Stimulated activated CD8-positive, alpha-beta memory T cell treated with anti-CD3 and anti-CD28 coated beads, Interleukin-4, amount 100 ng/mL, for 1 hour (primary cell): ENCODE measurements at places on chromosomes 7 and 10.

- no peak for DNase-seq
Measured at GRCh38 chr10:94673614-94674321, 9.8 kb upstream of the CYP2C18 start.

GRCh38 chr10:83218205-83218604 lies 921.1 kb upstream of the GHITM start:
- DNase-seq: no peak

- DNase-seq: no peak
Measured at GRCh38 chr10:9068003-9068402, 1013.5 kb downstream of the GATA3 start.

DNA sequence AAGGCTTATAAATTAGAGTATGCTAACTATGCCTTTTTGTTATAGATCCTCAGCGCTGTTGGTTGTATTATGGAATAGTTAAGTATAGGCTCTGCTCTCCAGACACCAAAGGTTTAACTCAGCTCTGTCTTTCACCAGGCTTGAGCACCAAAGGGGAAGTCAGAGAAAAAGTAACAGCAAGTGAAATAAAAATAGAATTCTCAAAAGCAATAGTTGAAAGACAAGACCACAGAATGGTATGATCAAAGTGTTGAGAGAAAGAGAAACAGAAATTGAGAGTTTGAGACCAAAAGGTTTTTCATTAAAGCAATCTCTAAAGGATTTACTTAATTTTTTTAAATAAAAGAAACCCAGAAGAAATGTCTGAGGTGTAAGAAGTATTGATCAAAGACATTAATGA lies 529.8 kb upstream of the C7orf33 start:
- DNase-seq: no peak

DNA sequence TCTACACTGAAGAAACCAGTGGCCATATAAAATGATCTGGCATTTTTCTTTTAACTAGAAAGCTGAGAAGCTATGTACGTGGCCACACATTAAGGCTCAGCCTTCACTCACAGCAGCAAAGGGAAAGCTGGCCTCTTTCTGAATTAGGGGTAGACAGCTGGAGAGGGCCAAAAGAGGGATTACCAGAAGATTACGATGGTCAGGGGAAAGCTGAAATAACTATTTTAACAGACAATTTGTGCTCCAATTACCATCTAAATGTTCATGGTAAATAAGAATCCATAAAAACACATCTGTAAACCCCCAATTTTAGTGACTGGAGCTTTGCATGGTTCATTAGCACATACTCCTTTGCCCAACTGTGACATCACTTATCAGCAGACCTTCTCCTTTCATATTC lies 314.3 kb downstream of the HPSE2 start:
- DNase-seq: no peak
